ENCODE measurements at places on chromosomes 16 and 17. TPM values are rescaled to one million over a fixed set of nuclear protein-coding genes. Genes with fewer than 3 reads are reported as not detected.

The RCVRN gene
- total RNA-seq: not detected

The TUBD1 gene
- 15.5 TPM for total RNA-seq

The KRTAP3-2 gene
- not detected for total RNA-seq

The LITAFD gene
- not detected for total RNA-seq

- no peak for DNase-seq
These were observed 19.6 kb downstream of the ATF7IP2 start for GRCh38 chr16:10405386-10405939.

- DNase-seq: no peak
These were observed 45.5 kb upstream of the ZFHX3 start for GRCh38 chr16:73093146-73094144.

GRCh38 chr16:11621920-11622651, 35.4 kb upstream of the LITAF start:
- peak; percentile 83 for DNase-seq

DNA sequence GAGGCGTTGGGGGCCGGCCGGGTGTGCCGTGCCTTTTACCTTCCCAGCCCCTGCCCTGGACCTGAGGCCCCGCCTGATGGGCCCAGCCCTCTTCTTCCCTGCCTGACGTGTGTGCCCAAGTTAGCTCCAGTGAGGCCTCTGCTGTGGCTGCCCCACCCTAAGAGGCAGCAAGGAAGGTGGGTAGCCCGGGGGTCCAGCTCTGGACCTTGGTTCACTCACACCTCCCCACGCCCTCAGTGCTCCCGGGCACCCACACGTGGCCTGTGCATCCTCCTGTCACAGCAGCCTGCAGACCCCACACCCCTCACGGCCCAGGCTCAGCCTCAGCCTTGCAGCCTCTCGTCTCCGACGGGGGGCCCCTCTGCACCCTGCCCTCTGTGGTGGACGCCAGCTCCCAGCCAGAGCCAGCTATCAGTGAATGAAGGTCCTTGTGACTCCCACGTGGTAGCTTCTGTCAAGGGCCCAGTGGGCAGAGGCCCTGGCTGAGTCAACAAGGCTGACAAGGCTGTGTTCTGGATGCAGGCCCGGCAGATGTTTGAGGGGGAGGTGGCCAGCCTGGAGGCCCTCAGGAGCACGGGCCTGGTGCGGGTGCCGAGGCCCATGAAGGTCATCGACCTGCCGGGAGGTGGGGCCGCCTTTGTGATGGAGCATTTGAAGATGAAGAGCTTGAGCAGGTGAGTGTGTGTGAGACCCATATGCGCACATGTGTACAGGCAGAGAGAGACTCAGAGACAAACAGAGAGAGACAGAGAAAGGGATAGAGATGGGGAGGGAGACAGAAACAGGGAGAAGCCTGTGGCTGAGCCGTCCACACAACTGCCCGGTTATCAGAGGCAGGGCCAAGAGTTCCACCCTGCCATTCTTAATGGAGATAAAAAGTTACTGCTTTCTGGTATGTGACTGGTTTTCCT, 2.8 kb downstream of the FN3K start:
- no peak for DNase-seq

- no peak for DNase-seq
These were observed 50.8 kb downstream of the PHKB start for GRCh38 chr16:47511882-47512281.

GRCh38 chr17:50207792-50208567, 6.5 kb upstream of the COL1A1 start:
- no peak for DNase-seq

DNA sequence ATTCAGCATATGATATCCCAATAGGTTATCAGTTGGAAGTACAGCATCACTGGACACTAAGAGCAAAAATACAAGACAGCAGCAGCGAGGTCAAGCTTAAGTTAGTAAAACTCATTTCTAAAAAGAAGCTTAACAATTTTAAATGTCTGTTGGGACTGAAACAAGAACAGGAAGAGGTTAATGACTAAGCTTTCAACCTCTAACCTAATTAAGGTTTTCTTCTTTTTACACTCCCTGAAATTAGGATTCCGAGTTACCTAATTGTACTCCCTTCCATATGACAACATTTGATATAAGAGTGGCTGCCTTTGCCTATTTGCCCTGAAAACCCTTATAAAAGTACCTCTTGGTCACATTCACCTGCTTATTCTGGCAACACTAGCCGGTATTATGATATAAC, 34.3 kb downstream of the CPSF4L start:
- DNase-seq: no peak

- DNase-seq: no peak
These were observed 5.1 kb downstream of the ETV4 start for GRCh38 chr17:43540821-43541674.

DNA sequence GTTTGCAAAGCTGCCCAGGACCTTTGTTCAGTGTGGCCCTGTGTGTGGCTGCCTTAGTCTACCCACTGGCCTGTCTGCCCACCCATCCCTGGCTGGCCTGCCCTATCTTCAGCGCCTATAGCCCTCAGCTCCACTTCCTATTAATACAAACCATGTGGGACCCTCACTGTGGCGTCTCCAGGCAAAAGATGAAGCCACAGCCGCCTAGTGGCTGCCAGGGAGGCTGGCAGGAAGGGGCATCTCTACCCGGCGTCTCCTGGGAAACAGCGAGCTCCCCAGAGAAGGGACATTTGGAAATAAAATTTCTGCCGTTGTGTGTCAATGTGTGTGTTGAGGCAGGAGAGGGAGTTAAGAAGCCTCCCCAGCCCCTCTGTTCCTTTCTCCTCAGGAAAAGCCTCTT, 31.5 kb downstream of the NEUROD2 start:
- no peak for DNase-seq

DNA sequence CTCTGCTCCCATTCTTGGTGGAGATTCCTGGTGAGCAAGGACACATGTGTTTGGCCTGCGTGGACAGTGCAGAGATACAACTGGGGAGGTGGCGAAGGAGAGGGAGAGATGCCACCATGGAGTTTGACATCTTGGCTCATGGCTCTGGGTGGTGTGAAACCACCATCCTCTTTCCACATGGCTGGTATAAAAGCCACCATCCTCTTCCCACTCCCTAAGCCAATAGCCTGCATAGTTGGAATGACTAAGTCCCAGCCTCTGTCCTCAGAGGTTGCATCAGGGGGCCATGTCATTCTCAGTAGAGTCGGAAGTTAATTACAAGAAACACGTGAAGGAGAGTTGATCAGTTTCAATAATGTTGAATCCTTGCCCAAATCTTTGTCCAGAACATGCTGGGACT, 10.0 kb downstream of the RBFOX1 start:
- no peak for DNase-seq

DNA sequence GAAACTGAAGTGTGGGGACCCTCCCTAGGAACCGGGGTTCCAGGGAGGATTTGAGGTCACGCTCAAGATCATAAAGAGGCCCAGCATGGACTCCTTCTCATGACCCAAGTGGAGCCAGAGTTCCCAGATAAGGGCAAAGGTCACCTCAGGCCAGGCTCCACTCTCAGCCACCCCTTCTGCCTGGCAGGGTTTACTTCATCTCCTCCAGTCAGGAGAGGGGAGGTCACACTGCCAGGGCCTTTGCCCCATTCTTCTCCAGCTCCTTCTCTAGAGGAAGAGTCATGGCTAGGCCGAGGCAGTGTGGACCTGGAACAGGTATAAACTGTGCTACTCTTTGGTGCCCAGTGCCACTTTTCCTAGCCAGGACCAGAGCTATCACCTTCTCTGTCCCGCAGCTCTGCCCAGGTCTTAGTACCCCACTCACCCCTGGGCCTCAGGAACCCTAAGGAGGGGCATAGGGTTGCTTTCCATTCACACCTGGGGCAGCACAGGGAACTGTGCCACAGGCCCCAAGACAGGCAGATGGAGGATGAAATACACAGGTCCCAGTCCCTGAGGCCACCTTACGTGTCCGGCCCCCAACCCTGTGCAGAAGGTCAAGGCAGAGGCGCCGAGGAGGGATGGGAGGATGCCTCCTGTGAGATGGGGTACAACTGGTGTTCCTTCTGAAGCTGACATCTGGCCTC, 879 bp upstream of the ACSF2 start:
- DNase-seq: no peak

DNA sequence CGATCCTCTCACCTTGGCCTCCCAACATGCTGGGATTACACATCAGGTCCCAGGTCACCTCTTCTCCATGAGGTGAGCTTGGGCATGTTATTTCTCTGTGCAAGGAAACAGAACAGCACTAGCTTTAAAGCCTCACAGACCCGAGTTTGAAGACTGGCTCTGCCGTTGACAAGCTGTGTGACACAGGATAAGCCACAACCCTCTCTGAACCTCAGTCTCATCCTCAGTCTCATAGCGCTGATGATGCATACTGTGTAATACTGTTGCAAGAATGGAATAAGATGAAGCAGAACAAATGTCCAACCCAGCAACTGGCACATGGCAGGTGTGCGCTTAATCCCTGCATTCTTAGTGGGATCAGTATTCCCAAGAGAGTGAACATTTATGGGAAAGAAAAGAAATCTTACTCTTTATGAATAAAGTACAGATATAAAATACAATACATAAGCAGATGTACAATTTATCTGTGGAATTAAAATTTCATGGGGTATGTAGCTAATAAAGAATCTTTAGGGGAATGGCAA, 43.5 kb downstream of the ABAT start:
- no peak for DNase-seq

Measured in activated CD8-positive, alpha-beta memory T cell treated with anti-CD3 and anti-CD28 coated beads, Interleukin-2, amount 10 ng/mL, durations not matched to agents 7 days and 5 days (primary cell).